ENCODE measurements at places on chromosomes 3 and 15.

GRCh38 chr15:61915640-61916039 lies 144.6 kb downstream of the VPS13C start:
- DNase-seq: no peak

DNA sequence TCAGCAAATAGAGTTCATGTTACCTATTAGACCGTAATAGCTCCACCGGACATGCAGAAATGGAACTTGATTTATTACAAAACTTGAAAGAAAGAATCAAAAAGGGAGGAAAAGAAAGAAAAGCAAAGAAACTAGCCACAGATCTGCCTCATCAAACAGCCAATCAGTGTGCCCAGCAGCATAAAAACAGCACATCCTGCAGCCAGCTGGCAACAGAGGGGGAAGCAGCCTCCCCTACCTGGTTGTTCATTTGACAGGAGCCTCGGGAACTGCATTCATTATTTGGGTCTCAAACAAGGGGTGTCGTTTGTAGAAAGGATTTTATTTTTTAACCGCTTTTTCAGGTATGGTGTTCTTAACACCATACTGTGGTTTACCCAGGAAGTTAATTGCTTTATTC lies 181.5 kb upstream of the TOPAZ1 start:
- DNase-seq: no peak

DNA sequence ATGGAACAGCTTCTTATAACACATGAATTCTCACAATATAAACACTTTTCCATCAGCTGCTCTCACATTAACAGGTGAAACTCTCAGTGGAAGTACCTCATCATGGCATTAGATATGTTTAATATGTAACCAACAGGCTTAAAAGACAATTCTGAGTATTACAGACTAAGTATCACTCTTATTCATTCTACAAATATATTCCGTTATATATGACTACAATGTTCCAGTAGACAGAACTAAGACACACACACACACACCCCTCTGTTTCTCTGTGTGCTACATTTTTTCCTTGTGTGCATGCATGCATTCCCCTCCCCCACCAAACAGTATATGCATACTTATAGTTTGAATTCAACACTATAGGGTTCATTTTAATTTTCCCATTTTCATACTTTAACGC lies 32.4 kb downstream of the MRPL3 start:
- no peak for DNase-seq

GRCh38 chr3:98695796-98696195 lies 67.3 kb upstream of the ST3GAL6 start:
- no peak for DNase-seq

GRCh38 chr3:186963636-186964035 lies 33.3 kb downstream of the ST6GAL1 start:
- no peak for DNase-seq

GRCh38 chr15:45395943-45396342 lies 17.6 kb upstream of the GATM start:
- no peak for DNase-seq

DNA sequence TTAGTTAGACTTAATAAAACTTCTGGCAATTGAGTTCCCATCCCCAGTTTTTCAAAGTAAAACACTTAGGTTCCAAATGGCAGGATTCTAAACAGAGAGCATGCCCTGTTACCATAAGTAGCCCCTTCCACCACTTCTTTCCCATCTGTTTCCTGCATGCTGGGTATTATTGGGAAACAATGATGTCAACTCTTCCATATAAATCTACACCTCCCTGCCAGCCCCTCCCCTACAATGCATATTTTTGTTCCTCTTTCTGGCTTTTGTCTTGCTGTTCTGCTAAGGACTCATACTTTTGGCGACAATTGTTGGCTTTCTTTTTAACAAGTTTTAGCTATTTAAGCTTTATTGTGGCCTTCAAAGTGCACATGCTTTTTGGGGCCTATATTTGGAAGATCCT lies 11.1 kb downstream of the ARHGAP31 start:
- no peak for DNase-seq

GRCh38 chr3:143885780-143886427 lies 37.6 kb upstream of the SLC9A9 start:
- peak; percentile 20 for DNase-seq

DNA sequence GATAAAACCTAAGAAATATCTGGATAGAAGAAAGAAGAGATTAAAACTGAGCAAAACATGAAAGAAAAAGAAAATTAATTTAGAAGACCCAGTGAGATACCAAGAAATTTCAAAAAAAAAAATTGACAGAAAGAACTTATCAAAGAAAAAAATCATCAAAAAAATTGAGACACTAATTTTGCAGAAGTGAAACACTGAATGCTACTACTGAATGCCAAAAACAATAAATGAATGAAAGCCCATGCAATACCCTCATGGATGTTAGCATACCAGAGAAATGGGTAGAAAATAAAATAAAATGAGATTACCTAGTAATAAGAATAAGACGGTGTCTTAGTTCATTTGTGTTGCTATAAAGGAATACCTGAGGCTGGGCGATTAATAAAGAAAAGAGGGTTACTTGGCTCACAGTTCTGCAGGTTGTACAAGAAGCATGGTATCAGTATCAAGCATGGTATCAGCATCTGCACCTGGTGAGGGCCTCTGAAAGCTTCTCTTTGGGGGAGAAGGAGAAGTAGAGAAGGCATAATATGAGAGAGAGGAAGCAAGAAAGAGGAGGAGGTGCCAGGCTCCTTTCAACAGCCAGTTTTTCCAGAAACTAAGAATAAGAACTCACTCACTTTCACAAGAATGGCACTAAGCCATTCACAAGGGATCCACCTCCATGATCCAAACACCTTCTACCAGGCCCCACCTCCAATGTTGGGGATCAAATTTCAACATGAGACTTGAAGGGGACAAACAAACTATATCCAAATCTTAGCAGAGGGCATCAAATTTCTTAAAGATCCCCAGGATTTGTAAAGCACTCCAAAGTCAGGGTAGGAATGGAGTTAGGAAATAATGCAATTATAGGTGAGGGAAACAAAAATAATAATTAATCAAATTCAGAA lies 73.2 kb downstream of the BTLA start:
- no peak for DNase-seq

GRCh38 chr3:157107644-157108133 lies 52.3 kb downstream of the CCNL1 start:
- DNase-seq: no peak

GRCh38 chr3:150184426-150185071 lies 213.9 kb upstream of the PFN2 start:
- no peak for DNase-seq

DNA sequence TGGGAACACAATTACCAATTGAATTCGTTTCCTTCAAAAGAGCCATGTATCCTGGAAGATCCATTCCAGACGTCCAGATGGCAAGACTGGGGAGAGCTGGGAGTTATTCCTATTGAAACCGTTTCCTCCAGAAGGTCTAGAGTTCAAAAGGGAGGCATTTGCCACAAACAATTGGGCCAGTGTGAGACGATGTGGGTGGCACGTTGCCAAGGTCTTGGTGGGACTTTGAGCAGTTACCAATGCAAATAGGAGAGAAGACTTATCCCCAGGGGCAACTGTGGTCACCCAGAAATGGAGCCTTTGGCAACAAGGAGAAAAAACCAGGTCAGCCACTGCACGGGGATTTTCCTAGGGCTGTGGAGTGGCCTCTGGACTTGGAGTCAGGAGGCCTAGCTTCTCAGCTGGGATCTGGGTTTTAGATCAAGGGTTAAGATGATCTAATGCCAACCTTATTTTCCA lies 29.6 kb upstream of the TLE3 start:
- no peak for DNase-seq

DNA sequence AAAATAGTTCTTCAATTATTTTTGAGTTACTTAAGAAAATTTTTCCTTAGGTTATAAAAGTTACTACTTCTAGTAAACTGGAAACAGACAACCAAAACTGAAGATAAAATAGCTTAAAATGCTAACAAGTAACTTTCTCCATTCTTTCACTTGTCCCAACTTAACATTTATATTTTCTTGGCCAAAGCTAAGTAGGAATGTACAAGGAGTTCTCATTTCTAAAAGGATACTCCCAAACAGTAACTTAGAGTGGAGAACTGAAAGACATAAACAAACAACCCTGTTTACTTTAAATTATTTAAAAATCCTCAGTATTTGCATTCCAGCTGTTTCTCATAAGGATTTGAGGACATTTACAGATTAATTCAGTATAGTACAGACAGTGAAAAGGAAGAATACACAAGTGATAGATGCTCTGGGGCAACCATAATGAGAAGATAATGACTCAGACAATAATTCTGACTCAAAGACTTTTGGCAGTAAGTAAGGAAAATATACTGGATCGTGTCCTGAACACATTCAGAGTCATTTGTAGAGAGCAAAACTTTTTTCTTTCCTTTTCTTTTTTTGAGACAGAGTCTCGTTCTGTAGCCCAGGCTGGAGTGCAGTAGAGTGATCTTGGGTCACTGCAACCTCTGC lies 29.2 kb upstream of the ANXA2 start:
- DNase-seq: no peak

DNA sequence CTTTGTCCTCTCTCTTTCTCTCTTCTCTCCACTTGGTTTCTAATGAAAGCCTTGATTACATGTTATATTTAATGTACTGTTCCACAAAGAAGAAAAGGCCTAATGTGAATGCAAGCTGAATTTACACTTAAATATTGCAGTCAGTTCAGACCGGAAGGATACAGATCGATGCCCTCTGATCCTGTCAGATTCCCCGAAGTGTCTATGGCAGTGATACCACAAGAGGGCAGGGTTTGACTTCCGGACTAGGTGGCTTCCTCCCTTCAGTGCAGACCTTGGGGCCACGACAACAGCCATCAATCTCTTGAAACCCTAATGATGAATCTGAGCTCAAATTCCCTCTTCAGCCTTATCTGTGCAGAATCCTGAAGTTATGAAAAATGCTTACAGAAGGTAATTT lies 29.5 kb downstream of the AGTR1 start:
- DNase-seq: no peak

DNA sequence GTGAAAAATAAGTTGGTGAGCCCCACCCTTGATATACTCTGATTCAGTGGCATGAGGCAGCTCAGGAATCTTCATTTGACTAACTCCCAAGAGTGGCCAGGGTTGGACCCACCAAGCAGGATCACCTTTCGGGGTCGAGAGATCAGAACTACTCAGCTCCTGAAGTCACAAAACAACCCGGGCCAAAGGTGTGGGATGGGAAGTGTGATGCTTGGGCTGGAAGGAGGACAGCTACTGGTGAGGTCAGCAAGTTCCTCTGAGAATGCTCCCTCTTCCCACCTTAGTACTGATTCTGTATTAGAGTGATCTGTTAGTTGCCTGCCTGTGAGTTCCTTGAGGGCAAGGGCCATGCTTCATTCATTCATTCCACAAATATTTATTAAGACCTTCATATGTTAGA lies 15.1 kb downstream of the ESYT3 start:
- no peak for DNase-seq

DNA sequence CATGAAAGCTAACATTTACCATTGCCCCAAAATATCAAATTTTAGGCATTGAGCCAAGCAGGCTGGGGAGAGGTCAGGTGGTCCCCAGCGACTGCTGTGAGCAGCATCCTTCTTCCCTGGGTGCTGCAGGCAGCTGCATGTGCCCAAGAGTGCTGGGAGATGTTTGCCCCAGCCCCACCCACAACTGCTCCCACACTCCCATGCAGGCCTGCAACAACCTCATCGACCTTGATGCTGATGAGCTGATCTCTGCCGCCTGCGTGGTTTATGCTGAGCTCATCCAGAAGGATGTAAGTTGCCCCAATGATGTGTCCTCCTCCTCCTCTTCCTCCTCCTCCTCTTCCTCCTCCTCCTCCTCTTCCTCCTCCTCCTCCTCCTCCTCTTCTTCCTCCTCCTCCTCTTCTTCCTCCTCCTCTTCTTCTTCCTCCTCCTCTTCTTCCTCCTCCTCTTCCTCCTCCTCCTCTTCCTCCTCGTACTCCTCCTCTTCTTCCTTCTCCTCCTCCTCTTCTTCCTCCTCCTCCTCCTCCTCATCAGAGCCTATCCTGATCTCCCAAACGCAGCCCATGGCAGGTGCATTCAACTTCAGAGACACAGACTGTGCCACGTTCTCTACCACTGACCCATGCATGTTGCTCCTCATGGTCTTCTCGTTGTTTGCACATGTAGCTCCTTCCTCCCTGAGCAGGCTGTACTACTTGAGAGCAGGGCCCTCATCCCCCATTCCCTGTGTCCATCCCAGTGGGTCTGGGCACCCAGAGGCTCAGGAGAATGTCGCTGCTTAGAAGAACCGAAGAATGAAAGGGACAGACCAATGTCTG lies 15.1 kb downstream of the TBC1D21 start:
- DNase-seq: no peak

DNA sequence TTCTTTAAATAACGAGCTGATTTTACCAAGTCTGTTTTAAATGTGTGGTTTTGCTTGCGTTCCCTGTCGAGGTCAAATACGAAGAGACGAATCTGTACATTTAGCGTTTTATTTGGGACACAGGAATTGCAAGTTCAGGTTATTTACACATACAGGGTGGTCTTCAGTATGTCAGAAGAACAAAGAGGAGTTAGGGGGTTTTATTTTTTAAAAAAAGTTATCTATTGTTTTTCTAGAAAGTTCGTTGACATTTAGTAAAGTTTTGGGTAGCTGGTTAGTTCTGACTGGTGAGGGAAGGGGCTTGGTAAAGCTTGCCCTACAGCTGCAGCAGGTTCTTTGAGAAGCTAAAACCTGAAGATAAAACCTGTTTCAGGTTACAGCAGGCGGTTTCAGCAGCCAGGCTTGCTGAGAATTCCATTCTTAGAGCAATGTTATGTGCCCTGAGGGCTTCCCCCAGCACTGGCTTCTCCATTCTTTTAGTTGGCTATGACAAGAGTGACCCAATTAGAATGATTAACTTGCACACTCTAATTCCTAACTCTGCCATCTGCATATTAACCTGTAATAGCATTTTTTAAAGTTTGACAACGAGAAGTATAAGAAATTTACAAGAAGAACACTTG lies 815 bp upstream of the ZNF280D start:
- DNase-seq: no peak
